ENCODE measurements at places on chromosomes 7 and 10.

DNA sequence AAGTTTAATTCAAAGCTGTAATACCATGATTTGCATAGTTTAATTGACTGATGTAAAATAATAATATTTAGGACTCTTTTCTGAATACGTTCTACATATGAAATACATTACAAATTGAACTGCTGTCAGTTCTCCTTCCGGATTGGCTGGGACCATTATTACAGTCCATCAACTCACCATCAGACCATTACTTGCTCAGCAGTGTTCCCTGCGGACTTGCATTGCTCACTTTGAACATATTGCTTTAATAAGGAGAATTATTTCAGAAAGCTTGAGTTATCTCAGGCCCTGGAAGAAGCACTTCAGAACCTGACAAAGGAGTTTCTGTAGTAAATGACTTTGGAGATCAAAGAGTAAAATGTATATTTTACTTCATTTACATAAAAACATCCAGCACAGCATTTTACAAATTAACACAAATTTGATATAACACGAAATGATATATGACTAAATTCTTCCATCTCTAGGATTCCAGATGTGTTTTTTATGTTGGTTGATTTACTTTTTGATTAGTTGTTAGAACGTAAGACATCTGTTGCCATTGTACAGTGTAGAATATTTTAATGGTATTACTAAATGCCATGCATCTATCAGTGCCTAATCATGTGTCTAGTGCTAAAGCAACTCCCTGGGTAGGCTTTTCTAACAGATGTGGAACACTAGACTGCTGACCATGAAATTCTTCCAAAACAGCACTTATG lies 418.5 kb upstream of the SEMA3A start:
- no peak for DNase-seq

GRCh38 chr10:97566336-97566996 lies 6.1 kb upstream of the ANKRD2 start:
- DNase-seq, result no peak

GRCh38 chr7:76057813-76058145 lies 9.9 kb downstream of the MDH2 start:
- no peak for DNase-seq

- DNase-seq, result no peak
Observed at GRCh38 chr10:52533986-52534385, 219.9 kb downstream of the DKK1 start.

DNA sequence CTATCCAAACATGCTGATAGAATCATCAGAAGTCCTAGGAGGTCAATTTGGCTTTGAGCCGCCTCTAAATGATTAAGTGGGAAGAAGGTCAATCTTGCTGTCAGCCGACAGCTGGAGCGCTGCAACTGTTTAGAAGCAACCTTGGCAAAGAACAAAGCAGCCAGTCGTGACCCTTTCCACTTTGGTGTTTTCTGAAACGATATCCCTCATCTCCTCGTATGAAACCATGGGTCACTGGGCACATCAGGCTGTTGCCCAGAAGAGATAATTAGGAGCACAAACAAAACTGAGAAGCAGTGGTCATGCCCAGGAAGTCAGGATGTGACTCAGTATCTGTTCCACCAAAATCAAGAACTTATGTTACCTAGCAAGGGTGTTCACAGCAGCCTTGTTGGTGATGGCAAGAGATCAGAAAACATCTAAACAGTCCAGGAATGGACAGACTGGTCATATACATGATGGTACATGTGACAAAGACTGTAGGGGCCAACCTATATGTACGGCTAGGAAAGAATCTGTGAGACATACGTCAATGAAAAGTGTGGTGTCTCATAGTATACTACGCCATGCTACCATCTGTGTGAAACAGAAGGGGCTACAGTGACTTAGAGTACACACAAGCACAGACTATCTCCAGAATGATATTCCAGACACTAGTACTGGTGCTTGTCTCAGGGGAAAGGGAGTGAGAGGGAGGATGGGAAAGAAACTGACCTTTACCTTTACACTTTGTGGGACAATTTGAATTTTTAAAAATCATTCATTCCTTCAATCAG lies 22.4 kb downstream of the STN1 start:
- DNase-seq, result no peak

GRCh38 chr7:767941-768731 lies 41.1 kb upstream of the PRKAR1B start:
- DNase-seq, result no peak

DNA sequence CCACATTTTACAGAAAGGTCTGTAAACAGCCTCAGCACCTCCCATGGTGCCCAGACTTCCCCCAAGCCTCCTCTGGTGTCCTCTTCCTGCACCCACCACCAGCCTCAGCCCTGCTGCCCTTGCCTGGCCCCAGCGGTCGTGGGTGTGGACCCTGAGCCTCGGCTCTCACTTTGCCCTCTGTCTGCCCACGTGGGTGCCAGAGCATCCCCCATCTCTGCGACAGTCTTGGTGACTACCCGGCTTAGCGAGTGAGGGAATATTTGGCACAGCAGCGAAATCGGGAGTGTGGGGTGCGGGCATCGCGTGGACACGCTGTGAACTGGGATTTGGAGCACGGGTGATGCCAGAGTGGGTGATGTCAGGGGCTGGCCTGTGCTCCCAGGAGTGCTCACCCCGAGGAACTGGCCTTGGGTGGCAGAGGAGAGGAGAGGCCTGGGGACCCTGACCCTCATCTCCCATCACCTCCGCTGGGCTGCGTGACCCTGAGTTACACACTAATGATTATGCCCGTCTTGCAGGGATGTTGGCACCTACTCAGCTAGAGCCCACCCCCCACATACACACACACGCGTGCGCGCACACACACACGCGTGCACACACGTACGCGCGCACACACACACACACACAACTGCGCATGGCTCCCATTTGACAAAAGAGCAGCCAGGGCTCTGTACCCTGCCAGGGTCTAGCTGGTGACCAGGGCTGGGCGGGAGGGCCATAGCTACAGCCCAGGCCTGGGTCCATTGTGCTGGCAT lies 8.7 kb downstream of the ELFN1 start:
- DNase-seq, result no peak

DNA sequence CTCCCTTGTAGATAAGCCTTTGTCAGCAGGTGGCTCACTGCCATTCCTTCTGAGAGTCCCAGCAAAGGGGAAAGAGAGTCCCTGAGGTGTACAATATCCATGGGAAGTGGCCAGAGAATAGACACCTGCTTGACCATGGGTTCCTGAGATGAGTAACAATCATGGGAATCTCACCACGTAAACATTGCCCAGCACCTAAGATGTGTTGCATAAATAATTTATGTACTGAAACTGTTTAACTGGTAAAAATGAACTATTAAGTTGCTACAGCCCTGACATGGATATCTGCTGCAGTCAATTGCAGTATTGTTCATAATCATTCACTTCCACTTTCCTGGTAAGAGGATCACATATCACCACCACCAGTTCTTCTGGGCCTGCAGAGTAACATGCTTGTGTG lies 123.8 kb upstream of the INHBA start:
- DNase-seq, result no peak

- no peak for DNase-seq
Observed at GRCh38 chr10:47214520-47214919, 85.5 kb upstream of the GDF10 start.

GRCh38 chr10:117663750-117664149 lies 121.2 kb downstream of the EMX2 start:
- no peak for DNase-seq

DNA sequence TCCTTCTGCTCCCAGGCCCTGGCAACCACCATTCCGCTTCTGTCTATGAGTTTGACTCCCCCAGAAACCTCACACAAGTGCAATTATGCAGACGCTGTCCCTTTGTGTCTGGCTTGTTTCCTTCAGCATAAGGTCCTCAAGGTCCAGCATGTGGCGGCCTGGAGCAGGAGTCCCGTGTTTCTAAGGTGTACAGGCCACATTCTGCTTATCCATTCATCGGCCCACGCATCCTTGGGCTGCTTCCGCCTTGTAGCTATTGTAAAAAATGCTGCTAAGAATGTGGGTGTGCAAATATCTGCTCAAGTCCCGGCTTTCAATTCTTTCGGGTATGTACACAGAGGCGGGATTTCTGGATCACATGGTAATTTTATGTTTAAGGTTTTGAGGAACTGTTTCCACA lies 38.2 kb downstream of the ESYT2 start:
- no peak for DNase-seq

- DNase-seq, result peak; percentile 51
Observed at GRCh38 chr10:32795598-32796183, 162.3 kb downstream of the ITGB1 start.

DNA sequence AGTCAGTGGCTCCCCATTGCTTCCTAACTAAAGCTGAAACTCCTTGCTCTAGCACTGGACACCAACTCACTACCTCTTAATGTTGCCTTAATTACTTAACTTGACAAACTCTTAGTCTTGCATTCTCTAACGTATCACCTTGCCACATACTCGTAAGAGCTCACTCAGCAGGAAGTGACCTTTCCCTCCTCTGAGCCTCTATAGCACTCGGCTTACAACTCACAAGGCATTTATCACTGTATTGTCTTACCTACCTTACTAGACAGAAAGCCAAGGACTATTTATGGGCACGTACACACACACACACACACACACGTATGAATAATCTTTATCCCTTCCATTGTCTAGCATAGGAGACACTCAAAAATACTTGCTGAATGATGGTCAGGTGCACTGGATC lies 21.2 kb downstream of the CEP41 start:
- no peak for DNase-seq

DNA sequence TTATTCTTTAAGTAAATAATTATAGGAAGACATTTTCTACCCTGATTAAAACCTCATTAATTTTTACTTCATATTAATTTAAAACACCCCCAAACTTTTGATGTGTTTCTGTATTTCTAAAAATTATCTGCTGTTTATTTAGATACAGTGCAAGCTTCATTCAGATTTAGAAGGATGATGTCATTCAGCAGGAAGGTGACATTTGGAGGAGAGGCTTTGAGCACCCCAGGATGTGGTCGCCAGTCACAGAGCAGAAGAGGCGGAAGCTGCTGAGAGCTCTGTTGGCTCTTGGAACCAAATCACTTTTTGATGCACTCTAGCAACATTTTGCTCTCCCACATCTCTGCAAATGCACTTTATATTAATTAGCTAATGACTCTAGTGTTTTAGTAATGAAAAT lies 233.9 kb upstream of the CACNA2D1 start:
- no peak for DNase-seq

GRCh38 chr7:148581624-148582023 lies 8.9 kb upstream of the C7orf33 start:
- DNase-seq, result no peak

- DNase-seq, result no peak
Observed at GRCh38 chr7:1210979-1211608, 21.6 kb upstream of the UNCX start.

- DNase-seq, result no peak
Observed at GRCh38 chr7:70446448-70447143, 685.3 kb upstream of the GALNT17 start.

DNA sequence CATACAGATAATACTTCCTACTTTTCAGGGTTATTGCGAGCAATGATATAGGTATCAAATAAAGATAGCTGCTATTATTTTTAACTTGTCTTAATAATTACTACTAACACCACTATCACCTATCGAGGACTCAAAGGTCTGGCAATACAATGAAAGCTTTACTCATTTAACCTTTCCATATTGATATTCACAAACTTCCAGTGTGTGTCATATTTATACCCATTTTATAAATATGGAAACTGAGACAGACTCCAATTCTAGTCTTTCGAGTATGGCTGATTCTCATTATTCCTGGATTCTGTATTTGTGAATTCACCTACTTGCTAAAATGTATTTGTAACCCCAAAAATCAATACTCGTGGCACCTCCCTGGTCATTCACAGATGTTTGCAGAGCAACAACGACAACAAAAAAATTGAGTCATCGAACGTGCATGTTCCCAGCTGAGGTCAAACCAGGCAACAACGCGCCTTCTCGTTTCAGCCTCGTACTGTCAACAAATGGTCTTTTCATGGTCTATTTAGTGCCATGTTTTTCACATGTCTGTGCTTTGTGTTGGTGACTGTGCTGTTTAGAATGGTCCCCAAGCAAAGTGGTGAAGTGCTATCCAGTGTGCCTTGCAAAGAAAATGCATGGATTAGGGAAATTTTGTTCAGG lies 51.7 kb downstream of the SMURF1 start:
- DNase-seq, result no peak

GRCh38 chr7:105339404-105340323 lies 49.1 kb downstream of the SRPK2 start:
- no peak for DNase-seq

DNA sequence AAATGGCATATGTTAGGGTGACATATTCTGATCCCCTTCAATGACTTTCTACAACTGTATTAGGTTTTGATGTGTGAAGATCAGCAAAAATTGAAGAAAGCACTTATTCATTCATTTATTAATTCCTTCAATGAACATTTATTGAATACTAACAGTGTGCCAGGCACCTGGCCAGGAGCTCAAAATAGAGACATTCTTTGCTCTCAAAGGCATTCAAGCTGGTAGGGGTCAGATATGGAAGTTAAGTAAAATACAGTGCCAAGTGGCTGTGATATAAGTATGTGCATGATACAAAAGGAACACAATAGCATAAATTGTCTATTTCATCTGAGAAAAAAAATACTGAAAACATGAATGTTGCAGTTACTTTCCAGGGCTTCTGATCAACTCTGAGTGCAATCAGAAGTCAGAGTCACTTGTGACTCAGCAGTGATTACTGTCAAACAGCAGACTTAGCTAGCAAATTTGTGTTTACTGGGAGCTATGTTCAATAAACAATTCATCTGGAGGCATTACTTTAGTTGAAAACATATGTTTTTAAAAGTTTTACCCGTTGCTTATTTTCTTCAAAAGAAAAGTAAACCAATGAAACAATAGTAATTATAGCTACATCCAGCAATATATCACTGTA lies 60.4 kb upstream of the CACNB2 start:
- no peak for DNase-seq

DNA sequence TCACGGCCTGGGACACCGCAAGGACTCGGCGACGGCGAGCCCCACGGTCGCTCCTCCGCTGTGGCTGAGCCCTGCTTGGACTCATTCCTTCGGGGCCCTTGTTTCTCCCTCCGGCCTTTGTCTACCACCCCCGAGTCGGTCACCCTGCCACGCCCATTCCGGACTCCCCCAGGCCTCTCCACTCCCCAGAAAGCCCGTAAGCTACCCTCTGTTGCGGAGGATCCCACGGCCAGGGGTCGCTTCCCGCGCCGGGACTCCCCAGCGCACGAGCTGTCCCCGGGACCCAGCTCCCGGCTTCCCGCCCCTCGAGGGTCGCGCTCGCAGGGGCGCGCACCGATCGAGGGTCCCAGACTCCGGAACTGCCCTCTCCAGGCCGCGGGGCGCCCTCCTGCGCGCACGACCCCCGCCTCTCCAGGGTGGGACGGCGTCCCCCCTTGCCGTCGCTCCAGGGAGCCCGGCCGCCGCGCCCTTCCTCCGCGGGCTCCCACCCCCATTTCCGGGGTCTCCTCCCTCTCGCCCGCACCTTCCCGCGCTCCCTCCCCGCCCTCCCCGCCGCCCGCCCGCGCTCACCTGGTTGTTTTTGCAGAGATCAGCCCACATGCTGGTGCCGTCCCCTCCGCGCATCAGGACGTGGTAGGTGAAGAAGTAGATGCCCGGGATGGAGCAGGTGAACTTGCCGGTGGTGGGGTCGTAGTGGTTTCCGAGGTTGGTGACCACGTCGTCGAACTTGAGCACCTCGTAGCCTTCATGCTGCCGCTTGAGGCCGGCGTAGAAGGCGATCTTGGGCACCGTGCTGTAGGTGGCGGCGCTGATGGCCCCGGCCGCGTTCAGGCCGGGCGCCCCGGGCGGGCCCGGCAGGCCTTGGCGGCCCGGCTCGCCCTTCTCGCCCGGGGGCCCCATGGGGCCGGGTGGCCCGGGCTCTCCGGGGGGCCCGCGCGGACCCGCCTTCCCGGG lies 1.5 kb downstream of the C1QL3 start:
- DNase-seq, result no peak

Measured in LoVo (cell line).